ENCODE measurements at places on chromosomes 2 and 18.

- no peak for DNase-seq
Observed at GRCh38 chr2:134189009-134189720, 64.7 kb upstream of the MGAT5 start.

GRCh38 chr2:105857076-105857740, 112.5 kb downstream of the NCK2 start:
- no peak for DNase-seq

DNA sequence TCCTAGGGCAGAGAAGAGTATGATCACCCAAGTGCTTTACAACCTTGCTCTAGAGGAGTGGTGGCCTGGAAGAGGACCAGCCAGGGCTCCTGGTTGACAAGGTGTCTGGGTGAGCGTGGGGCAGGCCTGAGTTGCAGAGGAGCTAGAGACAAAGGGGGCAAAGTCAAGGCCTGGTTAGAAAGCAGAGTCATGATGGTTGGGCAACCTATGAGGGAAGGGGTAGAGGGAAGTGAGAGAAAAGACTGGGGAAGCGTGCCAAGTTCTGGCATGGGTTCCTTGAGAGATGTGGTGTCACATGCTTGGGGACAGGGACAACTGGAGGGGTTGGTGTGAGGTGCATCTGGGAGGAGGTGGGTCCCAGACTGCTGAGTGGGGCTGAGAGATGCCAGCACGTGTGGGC, 13.5 kb downstream of the ZFP36L2 start:
- DNase-seq, result no peak

- no peak for DNase-seq
Observed at GRCh38 chr2:137951586-137951985, 12.7 kb upstream of the HNMT start.
